ENCODE measurements at places on chromosomes 4 and X.

DNA sequence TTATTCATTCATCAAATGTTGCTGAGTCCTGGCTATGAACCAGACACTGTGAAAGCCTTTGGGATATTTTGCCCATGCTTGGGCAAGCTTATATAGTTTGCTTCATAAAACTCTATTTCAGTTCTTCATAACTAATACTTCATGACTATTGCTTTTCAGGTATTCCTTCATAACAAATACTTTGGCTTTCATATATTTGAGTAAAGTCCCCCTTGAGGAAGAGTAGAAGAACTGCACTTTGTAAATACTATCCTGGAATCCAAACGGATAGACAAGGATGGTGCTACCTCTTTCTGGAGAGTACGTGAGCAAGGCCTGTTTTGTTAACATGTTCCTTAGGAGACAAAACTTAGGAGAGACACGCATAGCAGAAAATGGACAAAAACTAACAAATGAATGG is 1.7 kb upstream of the AFP start:
- no peak for DNase-seq

- no peak for DNase-seq
Measured at GRCh38 chr4:21948347-21949072, at the start of gene KCNIP4. KCNIP4 (minus strand) TSS chr4:21948772.

DNA sequence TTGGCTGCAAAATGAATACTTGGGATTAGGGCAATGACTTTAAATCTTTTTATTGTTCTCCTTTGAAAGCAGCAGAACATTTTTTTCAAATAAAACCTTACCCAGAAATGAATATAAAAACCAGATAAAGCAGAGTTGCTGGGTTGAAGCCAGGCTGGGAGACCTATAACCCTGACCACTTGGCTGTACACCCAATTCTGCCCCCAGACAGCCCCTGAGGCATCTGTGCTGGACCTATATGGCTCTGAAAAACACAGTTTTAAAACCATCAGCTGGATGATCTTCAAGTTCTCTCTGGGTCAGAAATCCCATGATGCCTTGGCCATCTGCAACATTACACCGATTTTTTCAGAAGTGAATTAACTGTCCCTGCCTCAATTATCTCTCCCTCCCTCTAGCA is 23.7 kb upstream of the GLRA2 start:
- no peak for DNase-seq

GRCh38 chrX:45801554-45801953 is 600.9 kb upstream of the DIPK2B start:
- DNase-seq: no peak

DNA sequence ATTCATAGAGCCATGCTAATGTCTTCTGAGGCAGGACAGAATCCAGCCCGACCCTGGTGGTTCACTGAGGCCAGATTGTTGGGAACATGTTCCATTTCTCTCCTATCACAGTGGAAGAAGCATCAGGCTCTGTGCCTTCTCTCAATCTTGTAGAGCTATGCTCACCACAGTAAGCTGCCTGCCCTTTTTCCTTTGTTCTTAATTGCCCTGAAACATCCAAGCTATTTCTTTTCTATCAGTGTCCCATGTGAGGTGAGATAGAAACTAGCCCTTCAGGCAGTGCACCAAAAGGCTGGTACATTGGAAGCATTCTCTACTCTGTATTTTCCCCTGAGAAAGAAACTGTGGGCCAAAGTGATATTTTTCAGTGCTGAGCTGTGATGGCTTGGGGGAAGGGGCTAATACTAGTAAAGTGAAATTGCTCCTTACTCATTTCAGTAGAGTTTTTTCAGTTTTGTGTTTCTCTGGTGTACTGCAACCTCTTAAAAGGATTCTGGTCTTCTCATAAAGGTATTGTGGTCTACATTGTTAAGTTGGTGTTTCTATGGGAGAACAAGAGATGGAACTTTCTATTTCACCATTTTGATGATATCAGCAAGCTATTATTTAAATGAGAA is 611.2 kb downstream of the RPA4 start:
- DNase-seq: no peak

DNA sequence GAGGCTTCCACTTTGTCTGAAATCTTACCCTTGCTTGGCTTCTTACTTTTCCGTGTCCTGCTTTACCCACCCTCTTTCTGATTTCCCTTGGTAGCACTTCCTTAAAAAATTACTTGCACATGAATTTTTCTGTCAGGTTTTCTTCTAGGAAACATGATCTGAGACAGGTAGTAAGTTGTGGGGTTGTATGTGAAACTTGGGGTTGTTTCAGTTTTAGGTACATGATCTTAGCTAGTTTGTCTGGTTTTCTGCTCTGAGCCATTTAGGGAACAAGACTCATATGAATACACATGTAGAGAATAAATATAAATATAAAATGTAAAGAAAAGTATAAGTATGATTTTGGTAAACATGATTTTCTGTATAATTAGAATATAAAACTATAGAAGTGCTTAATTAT is 17.4 kb upstream of the ARMCX2 start:
- no peak for DNase-seq

DNA sequence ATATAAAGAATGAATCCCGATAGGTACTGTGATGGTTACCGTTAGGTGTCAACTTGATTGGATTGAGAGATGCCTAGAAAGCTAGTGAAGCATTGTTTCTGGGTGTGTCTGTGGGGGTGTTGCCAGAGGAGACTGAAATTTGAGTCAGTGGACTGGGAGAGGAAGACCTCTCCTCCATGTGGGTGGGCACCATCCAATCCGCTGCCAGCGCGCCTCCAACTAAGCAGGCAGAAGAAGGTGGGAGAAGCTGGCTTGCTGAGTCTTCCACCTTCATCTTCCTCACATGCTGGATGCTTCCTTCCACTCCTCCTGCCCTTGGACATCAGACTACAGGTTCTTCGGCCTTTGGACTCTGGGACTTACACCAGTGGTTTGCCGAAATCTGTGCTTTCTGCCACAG is 40.1 kb downstream of the WFS1 start:
- DNase-seq: no peak

DNA sequence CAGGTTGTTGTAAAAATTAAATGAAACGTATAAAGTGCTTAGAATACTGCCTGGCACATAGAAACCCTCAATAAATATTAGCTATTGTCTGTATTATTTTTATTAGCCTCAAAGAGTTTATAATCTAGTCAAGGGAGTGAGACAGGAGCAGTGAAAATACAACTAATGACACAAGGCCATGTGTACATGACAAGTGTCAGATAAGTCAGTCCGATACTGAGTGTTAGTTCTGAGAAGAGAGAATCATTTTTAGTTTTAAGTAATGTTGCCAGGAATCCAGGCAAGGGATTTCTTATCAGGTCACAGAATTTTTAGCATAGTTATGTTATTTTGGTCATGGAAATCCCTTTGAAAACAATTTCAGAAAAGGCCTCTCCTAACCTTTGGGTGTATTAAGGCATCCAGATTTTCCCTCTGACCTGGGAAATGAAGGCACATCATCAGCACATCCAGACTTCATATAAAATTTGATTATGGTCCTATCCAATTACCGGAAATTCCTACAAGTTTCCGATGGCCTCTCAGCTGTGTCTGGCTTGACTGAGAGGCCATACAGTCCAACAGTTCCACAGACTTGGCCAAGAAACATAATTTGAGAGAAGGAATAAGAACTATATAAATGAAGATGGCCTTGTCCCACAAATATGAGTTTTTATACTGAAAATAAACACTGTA is 35.7 kb downstream of the PPARGC1A start:
- no peak for DNase-seq

DNA sequence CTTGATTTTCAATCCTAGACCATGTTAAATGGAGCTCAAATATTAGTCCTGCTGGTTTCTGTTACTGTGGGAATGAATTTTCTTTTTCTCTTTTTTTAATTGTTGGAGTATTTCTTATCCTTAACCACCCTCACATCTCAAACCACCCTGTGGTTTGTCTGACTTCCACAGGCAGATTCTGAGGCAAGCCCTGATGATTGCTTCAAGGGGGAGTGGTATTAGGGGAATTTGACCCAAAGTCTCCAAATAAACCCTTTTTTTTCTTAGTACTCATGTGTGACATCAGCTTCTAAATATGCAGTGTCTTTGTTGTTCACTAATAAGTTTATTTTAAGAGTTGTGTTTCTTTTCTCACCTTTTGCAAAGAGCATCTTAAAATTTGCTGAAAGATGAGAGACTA is 810.3 kb downstream of the IL1RAPL1 start:
- no peak for DNase-seq

GRCh38 chr4:137495578-137495977 is 36.7 kb downstream of the PCDH18 start:
- DNase-seq: no peak

DNA sequence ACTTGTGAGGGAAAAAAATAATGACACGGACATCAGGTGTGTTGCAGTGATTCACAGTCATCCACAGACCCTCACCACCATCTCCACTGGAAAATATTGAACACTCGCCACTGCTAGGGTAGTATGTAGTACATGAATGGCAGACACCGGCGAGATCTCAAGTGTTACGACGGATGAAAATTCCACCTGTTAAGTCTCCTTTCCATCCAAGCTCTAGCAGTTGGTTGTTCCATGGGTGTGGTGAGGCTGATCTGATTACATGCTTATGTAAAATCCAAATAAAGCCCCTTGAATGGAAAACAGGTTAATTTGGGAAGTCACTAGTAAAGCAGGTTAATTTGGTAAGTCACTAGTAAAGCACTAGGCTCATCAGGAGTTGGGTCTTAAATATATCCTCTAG is 1.1 kb upstream of the ARMCX4 start:
- DNase-seq: no peak

DNA sequence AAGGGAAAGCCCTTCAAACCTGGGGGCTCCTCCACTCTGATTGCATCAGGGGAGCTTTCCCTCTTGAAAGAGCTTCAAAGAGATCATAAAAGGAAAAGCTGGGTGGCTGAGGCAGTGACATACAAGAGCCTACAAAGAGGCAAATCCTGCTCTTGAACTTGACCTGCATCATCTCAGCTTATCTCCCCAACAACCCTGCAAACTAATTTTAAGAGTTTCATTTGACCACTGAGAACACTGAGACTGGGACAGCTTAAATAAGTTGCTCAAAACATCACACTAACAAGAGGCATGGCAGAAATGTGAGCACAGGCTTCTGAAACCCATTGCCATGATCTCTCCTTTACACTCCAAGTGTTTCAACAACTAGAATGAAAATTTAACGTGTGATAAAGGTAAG is 101.6 kb upstream of the PPARGC1A start:
- DNase-seq: no peak

DNA sequence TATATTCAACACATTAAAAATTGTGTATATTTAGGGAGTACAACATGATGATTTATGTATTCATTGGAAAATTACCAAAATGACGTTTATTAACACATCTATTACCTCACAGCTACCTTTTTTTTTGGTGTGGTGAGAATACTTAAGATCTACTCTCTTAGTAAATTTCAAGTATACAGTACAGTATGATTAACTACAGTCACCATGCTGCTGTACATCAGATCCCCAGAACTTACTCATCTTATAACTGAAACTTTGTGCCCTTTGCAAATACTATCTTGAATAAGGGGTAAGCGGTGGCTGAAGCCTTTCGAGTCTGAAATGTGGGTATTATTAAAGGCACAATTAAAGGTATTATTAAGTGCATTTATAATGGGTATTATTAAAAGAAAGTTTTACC is 976 bp downstream of the PHKA1 start:
- DNase-seq: no peak

DNA sequence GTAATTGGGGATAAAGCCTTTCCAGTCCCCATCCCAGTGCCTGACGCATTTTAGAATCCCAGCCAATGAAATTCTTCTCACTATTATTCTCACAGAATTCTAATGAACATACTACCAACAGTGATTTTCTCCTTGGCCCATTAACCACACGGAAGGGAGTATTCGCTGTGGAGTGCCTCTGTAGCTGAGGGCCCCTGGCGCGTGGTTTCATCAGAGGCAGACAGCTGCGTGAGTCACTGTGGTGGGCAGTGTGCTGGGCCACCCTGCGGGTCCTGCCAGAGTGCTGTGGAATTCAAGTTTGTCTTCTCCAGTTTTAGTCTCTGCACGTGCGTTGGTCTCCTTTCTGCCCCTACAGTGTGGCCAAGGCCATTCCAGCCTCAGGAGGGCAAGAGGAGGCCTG is 335.4 kb upstream of the FAT1 start:
- DNase-seq: no peak

Data from GM12892 (cell line).